ENCODE measurements at places on chromosomes 11 and 22.

- peak; percentile 70 for DNase-seq
Measured at GRCh38 chr11:78380615-78381051, 37.0 kb downstream of the GAB2 start.

- no peak for DNase-seq
Measured at GRCh38 chr11:124869331-124869730, 4.1 kb downstream of the ROBO3 start.

- DNase-seq, result peak; percentile 55
Measured at GRCh38 chr22:30605449-30606110, 1.4 kb upstream of the TCN2 start.

DNA sequence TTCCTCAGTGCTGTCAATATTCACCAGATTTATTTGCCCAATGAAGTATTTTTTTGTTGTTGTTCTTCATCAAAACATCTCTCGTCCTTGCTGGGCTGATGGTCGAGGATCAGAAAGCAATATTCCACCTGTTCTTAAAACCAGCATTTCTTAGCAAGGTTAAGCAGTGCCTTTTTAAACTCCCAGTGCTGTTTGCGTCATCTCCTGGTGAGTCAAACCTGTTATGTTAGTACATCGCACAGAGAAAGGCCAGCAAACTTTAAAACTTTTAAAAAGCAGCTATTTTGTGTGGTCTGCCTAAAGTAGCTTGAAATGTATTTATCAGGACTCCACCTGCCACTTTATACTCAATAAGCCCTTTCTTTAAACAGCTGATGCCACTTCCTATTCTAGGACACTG is 802.0 kb downstream of the KCNA4 start:
- DNase-seq, result peak; percentile 73

DNA sequence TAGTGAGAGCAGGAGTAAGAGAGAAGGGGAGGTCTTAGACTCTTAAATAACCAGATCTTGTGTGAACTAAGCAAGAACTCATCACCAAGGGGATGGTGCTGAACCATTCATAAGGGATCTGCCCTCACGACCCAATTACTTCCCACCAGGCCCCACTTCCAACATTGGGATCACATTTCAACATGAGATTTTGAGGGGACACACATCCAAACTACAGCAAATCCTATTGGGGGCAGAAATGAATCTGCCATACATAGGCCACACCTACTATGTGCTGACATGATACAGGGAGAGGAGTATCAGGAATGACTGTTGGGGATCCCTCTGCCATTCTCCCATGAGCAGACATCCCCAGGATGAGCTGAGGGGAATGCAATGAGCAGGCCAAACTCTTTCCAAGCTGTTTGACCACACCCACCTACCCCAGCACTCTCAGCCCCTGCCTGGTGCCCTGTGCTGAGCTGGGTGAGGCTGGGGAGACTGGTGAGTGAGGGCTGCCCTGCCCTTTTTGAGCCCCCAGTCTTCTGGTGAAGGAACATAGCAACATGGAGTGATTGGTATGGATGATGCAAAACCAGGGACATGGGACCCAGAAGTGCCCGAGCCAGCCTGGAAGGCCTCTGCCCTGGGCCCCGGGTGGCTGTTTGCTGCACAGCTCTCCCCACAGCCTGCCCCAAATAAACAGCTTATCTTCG is 1.2 kb upstream of the GTSE1 start:
- no peak for DNase-seq

DNA sequence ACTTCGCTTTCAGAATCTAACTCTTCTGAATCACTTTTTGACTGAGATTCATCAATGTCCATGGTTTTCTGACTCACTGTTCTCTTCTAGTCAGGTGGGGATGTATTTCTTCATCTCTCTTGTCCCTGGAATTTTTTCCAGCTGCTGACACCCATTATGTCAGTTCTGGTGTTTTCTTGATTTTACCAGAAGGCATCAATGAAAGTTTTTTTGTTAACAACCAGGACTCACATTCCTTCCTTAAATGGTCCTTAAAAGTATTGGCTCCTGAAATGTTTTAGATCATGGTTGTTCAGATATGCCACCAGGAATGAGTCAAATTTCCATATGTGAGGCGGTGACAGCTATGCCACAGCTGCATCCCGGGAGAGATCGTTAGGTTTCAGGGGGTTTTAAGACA is 12.9 kb downstream of the MICAL2 start:
- DNase-seq, result peak; percentile 74

GRCh38 chr11:73271936-73272679 is at the start of gene P2RY6:
Gene P2RY6, plus strand, starts transcription at chr11:73272338. Its CDS starts 24,181 bp downstream, at chr11:73296519.
- DNase-seq, result peak; percentile 39

DNA sequence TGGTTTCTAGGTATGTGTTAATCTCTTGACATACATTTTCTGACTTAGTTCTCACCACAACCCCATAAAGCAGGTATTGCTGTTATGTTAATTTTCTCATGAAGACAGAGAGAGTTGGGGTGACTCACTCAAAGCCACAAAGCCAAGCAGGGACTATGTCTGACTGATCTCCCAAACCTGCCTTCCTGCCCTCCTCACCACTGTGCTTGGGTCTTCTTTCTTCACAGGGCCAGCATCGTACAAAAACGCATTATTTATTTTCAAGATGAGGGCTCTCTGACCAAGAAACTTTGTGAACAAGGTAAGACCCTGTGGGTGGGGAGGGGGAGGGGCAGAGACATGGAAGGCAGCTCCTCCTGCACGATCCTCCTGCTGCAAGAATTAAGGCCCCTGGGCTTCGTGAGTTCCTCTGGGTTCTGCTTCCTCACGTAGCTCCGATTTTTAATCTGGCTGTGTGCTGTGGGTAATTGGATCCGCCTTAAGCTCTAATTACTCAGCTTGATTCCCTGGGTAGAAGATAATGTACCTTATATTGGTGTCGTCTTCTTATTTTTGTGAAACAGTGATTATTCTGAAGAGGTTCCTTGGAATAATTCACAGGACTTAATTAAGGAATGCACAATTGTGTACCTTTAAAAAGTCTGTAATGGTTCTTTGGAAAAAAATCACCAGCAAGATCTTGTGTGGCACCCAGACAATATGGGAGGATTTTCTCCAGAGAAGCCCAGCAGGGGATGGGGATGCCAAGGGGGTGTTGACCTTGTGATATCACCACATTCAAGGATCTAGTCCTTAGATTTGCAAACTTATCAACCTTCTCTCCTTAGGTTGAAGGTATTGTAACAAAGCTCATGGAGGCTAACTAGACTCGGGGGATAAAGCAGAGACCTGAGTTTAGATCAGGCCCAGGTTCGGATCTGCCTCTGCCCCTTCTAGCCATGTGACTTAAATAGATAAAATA is 112.9 kb downstream of the SPON1 start:
- DNase-seq, result peak; percentile 9

DNA sequence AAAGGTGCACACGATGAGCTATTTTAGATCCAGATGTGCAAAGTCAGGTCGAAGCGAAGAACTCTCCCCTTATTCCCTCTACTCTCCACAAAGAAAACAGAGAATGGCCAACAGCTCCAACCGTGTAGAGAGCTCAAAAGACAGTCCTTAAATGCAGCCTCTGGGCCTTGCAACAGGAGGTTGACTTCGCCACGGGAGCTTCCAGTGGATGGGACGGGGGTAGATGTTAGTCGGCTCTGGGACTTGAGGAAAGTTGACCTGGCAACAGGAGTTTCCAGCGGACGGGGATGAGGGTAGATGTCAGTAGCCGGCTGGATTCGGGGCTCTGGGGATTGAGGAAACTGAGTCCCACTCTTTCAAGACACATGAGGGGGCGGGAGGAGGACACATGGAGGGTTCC is 450.4 kb downstream of the BRD1 start:
- no peak for DNase-seq

DNA sequence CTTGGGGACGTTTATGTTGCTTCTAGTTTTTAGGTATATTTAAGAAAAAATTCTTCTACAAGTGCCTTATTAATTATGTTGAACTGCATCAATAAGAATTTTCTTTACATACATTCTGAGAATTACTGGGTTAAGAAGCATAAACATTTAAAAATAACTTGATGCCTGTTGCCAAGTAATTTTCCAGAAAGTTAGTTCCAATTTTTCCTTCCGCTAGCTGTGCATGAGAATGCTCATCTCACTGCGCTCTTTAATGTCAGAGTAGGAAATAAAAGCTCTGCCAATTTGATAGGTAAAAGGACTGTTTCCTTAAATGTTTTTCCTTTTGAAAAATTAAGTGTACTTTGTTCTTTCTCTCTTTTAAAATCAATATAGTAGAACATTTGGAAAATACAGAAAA is 113.1 kb upstream of the ZBED5 start:
- DNase-seq, result no peak

DNA sequence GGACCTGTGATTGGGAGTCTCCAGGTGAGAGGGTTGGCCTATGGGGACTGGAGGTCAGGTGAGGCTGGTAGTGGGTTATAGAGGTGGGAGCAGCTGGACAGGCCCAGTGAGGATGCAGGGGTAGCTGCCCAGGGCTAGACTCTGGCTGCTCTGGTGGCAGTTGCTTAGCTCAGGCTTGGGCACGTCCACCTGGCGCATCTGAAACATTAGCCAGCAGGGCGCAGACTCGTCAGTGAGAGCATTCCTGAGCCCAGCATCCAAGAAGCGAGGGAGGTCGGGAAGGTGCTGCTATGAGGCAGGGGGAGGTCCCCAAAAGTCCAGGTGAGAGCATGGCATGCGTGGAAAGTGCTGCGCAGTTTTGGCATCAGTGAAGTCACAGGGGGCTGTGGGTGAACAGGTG is 3.5 kb upstream of the GGT1 start:
- DNase-seq, result no peak

DNA sequence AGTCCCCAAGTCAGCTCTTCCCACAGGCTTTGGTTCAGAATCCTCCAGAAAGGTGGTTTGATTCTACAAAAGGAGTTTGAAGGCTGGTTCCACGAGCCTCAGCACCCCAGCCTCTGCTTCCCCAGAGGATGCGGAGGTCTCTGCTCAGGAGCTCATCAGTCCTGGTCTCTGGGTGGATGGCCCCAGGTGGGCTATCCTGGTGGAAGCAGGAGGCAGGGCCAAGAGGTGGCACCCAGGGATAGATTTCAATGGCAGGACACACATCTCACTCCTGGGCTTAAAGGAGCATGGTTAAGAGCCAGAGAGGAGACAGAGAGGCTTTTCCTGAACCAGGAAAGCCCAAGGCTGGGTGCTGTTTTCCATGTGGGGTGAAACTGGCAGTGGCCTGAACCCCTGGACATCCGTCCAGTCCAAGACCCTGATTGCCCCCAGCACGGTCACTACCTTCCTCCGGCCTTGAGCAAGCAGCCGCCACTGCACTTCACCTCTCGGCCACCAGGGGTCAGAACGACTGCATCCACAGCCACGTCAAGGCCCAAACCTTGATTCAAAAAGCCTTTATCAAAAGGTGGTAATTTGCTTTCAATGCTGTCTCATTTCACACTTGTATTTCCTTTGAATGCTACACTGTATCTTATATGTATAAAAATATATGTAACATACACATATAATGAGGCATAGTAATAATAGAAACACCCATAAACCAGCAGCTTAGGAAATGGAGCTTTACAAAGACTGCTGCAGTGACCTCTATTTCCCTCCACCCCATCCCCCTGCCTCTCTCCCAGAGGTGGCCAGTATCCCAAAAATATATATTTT is 19.3 kb upstream of the FXYD2 start:
- peak; percentile 63 for DNase-seq

DNA sequence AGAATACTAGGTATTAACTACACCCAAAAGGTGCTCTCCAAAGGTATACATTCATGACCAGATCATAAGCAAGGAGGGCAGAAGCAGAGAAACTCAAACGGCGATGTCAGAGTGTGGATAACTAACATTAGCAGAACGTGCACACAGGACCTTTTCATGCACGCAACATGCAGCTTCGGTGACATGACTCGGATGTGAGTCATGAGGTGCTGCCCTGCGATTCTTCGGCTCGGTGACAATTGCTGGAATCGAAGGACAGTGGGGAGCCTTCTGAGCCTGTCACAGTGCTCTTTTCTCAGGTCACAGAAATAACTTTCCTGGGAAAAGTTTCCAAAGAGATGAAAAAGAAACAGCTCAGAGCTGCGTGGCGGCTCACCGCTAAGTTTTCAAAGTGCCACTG is 418.5 kb upstream of the SYN3 start:
- DNase-seq, result no peak

GRCh38 chr11:67384851-67385366 is 6.9 kb upstream of the RAD9A start:
- DNase-seq, result peak; percentile 53

- DNase-seq, result peak; percentile 61
Measured at GRCh38 chr11:132058211-132058772, 687.9 kb downstream of the NTM start.

GRCh38 chr11:114819028-114819427 is 140.7 kb downstream of the NXPE2 start:
- no peak for DNase-seq

- no peak for DNase-seq
Measured at GRCh38 chr22:17952273-17952801, 72.0 kb downstream of the MICAL3 start.

- no peak for DNase-seq
Measured at GRCh38 chr11:78100261-78100660, 20.6 kb upstream of the NDUFC2 start.

DNA sequence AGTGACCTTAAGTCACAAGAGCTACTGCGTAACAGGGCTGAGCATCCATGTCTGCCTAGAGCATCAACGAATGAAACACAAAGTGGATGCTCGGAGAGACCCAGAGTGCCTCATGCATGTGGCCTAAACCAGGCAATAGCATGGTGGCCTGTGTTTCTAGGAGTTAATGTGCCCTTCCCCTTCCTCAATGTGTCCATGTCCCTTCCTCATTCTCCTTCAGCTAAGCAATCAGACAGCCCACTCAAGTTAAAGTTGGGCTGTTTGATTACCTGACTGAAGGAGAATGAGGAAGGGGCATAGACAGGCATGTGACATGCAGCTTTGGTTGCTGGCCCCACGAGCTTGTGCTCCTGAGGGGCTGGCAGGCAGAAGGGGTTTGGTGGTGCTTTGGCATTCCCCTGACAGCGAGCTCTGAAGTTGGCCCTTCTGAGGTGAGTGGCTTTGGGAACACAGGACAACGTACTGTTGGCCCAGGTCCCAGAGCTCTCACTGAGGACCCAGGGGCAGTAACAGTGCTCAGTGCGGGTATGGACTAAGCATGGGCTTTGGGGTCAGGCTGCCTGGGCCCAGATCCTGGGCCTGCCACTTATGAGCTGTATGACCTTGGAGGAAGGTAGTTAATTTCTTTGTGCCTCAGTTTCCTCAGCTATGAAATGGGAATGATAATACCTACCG is 46.7 kb downstream of the IRAG1 start:
- no peak for DNase-seq

DNA sequence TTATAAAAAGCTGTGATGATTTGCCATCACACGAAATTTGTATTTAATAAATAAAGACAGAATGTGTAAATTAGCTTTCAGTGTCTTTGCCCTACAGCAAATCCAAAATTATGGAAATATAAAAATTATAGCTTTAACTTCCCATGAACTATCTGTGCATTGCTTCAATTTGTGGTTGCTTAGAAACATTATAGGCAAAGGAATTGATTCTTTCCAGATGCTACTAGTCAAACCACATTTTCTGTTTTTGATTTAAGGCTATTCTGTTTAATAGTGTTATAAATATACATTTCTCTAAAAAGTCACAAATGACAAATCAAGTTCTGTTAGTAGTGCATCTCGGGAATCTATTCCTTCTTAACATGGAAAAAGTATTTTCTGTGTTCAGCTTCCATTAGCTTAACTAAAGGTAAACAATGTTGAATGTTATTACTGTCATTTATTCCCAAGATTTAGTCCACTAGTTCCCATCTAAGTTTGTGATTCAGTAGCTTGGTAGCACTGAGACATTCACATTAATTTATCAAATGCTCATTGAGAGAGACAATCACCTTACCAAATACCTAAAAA is 1086.3 kb upstream of the CCDC90B start:
- DNase-seq, result no peak

GRCh38 chr11:297586-298405 is 1.5 kb downstream of the IFITM5 start:
- no peak for DNase-seq

All from iris pigment epithelial cell (primary cell).